ENCODE measurements at places on chromosomes 5 and 9.

- DNase-seq = no peak
Observed at GRCh38 chr5:171330021-171330420, 21.0 kb downstream of the TLX3 start.

GRCh38 chr5:35988529-35988928 is 2.7 kb downstream of the UGT3A1 start:
- no peak for DNase-seq

GRCh38 chr5:73121119-73121463 is 716 bp downstream of the TMEM171 start:
- no peak for DNase-seq

DNA sequence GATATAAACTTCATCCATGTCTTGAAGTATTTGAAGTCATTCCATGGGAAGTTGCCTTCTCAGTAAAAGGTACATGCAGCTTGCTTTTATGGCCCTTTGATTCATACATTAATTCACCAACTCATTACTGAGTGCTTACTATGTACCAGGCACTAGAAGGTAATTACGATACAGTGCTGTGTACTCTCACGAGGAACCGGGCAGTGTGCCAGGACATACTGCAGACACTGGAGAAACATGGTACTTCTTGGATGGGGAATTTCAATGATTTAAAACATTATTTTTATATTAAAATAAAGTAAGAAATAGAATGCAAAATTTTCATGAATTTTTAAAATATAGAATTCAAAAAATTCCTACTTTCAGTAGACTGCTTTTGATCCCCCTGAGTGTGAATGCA is 71.4 kb upstream of the WDR41 start:
- DNase-seq = no peak

DNA sequence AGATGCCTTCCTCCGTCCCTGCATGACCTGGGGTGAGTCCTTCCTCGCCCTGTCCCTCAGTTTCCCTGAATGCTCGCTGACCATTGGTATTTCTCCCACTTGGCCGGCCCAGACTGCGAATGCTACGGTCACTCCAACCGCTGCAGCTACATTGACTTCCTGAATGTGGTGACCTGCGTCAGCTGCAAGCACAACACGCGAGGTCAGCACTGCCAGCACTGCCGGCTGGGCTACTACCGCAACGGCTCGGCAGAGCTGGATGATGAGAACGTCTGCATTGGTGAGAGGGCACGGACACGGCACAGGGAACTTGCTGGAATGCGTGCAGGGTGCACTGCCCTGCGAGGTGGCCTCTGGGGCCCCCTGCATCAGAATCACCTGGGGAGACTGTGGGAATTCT is 77.1 kb downstream of the NTNG2 start:
- no peak for DNase-seq

- no peak for DNase-seq
Observed at GRCh38 chr5:472076-472655, 29.2 kb downstream of the EXOC3 start.

DNA sequence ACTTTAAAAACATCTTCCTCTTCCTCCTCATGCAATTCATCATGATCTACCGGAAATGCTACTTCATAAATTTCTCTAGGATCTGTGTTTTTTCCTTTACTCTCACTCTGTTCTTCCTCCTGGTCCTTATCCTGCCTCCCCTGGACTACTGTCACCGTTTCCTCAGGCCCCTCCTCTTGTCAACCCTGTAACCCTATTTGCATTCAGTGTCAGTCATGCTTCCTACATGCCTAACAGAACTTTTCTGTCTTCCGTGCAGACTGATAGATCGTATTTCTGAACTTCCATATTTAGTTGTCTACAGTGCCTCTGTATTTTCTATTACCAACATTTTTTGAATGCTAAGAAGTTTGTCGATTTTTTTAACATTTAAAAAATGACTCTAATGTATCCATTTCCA is 27.3 kb downstream of the HTR4 start:
- no peak for DNase-seq

- DNase-seq = no peak
Observed at GRCh38 chr9:113992994-113993393, 85.1 kb downstream of the AMBP start.

DNA sequence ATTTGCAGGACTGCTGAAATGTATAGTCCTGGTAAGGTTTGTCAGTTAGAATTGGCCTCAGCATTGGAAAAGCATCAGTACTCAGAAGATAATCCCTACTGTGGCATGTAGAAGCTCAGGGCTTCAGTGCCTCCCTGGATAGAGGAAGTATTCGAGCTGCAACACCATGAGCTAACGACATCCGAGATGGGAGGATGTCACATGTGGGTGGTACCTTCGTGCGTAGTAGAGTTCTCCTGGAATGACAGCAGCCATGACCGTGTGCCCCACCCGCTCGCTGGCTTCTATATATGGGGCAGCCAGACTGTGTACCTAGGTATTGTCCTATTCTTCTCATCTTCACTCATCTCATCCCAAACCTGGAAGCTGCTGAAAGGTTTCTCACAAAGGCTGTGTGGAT is 345.8 kb upstream of the KLF9 start:
- DNase-seq = no peak

DNA sequence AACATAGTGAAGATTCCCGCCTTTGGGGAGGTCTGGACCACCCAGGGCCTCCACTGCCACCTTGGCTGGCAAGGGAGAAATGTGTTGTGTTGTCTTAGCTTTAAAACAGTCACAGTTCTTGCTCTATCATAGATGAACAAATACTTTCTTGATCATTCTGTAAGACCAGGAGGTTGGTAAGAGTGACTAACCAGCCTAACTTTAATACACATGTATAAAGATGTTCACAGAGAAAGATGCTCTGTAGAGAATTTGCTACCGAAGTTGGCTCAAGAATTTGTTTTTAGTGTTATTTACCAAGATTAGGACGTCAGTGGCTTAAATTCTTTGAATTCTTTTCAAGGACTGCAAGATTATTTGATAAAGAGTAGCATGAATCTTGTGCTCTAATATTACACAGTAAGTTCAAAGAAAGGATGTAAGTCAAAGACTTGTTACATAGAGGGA is 28.4 kb downstream of the GLRX start:
- DNase-seq = no peak

DNA sequence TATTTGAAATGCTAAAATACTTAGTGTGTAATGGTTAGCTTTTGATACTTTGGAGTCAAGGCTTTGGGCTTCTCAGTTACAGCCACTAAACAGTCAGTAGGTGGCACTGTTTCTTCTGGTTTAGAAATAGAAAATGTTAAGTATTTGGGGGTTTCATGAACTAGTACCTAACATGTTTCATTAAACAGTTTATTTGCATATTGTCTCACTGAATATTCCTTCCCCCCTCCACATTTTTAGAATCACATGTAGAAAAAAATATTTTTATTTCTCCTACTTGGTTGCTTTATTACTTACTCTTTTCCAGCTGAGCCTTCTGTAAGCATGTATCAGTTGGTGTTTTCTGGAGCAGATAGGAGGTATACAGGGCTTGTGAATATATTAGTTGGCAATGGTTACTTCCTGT is 48.0 kb downstream of the IPO11 start:
- DNase-seq = no peak

- no peak for DNase-seq
Observed at GRCh38 chr9:34552606-34552981, 29.8 kb upstream of the ENHO start.

DNA sequence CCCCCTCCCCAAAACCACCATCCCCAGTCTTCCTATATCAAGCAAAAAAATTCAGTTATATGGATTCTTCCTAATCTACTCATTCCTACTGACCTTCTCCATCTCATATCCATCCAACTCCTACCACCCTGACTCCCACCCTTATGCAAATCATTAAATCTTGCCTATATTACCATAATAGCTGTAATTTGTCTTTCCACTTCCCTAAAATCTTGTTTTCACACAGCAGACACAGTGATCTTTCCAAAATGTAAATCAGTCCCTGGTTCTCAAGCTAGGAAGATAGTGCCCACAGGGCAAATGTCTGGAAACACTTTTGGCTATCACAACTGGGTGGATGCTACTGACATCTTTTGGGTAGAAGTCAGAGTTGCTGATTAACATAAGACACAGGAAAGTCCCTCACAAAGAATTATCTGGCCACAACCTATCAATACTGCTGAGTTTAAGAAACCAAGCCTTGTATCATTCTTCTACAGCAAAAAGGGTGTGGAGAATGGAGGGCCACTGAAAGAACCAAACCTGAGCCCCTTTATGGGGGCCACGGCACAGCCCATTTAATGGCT is 1.4 kb downstream of the SRA1 start:
- no peak for DNase-seq
